ENCODE measurements at places on chromosomes 1 and 21. TPM values are rescaled to one million over a fixed set of nuclear protein-coding genes. Genes with fewer than 3 reads are reported as not detected.

The RSPH1 gene
- total RNA-seq = not detected

The MAGI3 gene
- total RNA-seq = 11.7 TPM

The TSPEAR gene
- total RNA-seq = not detected

The PADI2 gene
- not detected for total RNA-seq

The CD34 gene
- total RNA-seq = 0.39 TPM

The TINAGL1 gene
- 0.39 TPM for total RNA-seq

The MATN1 gene
- not detected for total RNA-seq

The FCRL4 gene
- not detected for total RNA-seq

The PRRX1 gene
- 523 TPM for total RNA-seq

The ZFP69B gene
- total RNA-seq = 2.9 TPM

The GBP3 gene
- 17.3 TPM for total RNA-seq

The SPRR2A gene
- total RNA-seq = not detected

The FMN2 gene
- 15.4 TPM for total RNA-seq

The HAO2 gene
- not detected for total RNA-seq

The PPM1J gene
- 1.1 TPM for total RNA-seq

The HPDL gene
- 3.7 TPM for total RNA-seq

The C1orf115 gene
- 0.37 TPM for total RNA-seq

The PRAMEF11 gene
- total RNA-seq = not detected

The MYOM3 gene
- under 0.01 TPM for total RNA-seq

The A3GALT2 gene
- not detected for total RNA-seq

The CFAP298 gene
- 19.9 TPM for total RNA-seq

The TSTD1 gene
- 0.73 TPM for total RNA-seq

The THEM5 gene
- not detected for total RNA-seq

The ZSWIM5 gene
- total RNA-seq = 0.20 TPM

The OVAAL gene
- total RNA-seq = not detected

The PKN2 gene
- 27.6 TPM for total RNA-seq

The NTNG1 gene
- total RNA-seq = 12.7 TPM

The COL11A1 gene
- total RNA-seq = 0.37 TPM

The NCF2 gene
- total RNA-seq = not detected

The PADI4 gene
- total RNA-seq = not detected

The OLFML2B gene
- 39.5 TPM for total RNA-seq

The ADGRL2 gene
- total RNA-seq = 71.3 TPM

The TNNT2 gene
- total RNA-seq = not detected

The FMO3 gene
- 0.20 TPM for total RNA-seq

The CACHD1 gene
- 4.4 TPM for total RNA-seq

The ZBTB8A gene
- 4.8 TPM for total RNA-seq

The WNT2B gene
- 2.0 TPM for total RNA-seq

The PCAT6 gene
- total RNA-seq = not detected

The ACTN2 gene
- total RNA-seq = 0.39 TPM

The CFAP141 gene
- total RNA-seq = not detected

The DNASE2B gene
- not detected for total RNA-seq

The OR2T2 gene
- total RNA-seq = not detected

The CD1B gene
- not detected for total RNA-seq

The ST7L gene
- total RNA-seq = 23.3 TPM

The VANGL2 gene
- not detected for total RNA-seq

The SGIP1 gene
- 8.8 TPM for total RNA-seq

The IRF2BP2 gene
- total RNA-seq = 83.7 TPM

The CHIT1 gene
- not detected for total RNA-seq

The PYCR2 gene
- 32.8 TPM for total RNA-seq

The RPE65 gene
- not detected for total RNA-seq

The PRKAA2 gene
- total RNA-seq = 0.73 TPM

The SLC6A9 gene
- 1.2 TPM for total RNA-seq

The GPR157 gene
- total RNA-seq = 7.6 TPM

The JAM2 gene
- 0.37 TPM for total RNA-seq

The TNFRSF1B gene
- total RNA-seq = 21.7 TPM

The PTCH2 gene
- 0.20 TPM for total RNA-seq

The SH3BGR gene
- 0.98 TPM for total RNA-seq

The RLF gene
- 23.5 TPM for total RNA-seq

The KRTAP19-5 gene
- not detected for total RNA-seq
